ENCODE measurements at places on chromosomes 1 and 21. TPM values are rescaled to one million over a fixed set of nuclear protein-coding genes. Genes with fewer than 3 reads are reported as not detected.

ACP6 gene
- total RNA-seq: 7.5 TPM

BARHL2 gene
- not detected for total RNA-seq

DNA sequence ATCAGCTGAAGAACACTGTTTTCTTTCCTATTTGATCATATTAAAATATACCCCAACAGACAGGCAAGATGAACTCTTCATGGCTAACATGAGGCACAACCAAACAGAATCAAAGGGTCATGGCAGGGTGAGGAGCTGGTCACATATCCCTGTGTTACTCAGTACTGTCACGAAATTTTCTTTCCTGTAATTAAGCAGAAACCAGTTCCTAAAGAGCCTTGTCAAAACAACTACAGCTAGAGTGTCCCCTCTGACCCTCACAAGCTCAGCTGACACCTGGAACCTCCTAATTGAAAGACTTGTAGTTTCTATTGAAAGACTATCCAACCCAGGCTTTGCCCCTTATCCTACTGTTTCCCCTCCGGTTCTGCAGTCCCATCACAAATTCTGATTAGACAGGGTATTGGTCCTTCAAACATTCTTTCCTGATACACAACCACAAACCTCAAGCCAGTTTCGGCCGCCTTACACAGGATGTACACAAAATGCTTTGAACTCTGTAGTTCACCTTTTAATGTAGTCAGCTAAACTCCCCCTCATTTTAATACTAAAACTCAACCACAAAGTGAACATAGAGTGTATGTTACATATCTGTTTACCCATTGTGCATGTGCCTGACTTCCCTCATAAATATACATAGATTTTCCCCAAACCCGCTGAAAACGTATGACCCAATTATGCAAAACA lies 651.9 kb downstream of the MRPL39 start:
- H3K4me3 ChIP-seq: no peak overlapping the region
- no peak for DNase-seq
- H3K27me3 ChIP-seq: no peaks in the 10 kb centered on the region
- H3K27ac ChIP-seq: no peak overlapping the region

- H3K4me1 ChIP-seq: no peaks in the 10 kb centered on the region
- H3K36me3 ChIP-seq: no peaks in the 10 kb centered on the region
- no peak overlapping the region for H3K27ac ChIP-seq
- no peaks in the 10 kb centered on the region for H3K27me3 ChIP-seq
- no peak overlapping the region for H3K4me3 ChIP-seq
Measured at GRCh38 chr1:104874044-104874443, 1124.3 kb downstream of the AMY1C start.

GRCh38 chr1:237181743-237182317 lies 139.8 kb downstream of the RYR2 start:
- H3K4me3 ChIP-seq: no peak overlapping the region
- no peak overlapping the region for H3K27ac ChIP-seq
- no peak for DNase-seq
- H3K36me3 ChIP-seq: no peaks in the 10 kb centered on the region

CLCA1 gene
- not detected for total RNA-seq

Measured in CD8-positive, alpha-beta memory T cell (primary cell).